ENCODE measurements at places on chromosomes 1 and 21.

- DNase-seq = no peak
Observed at GRCh38 chr1:20733360-20733975, 965 bp upstream of the SH2D5 start.

DNA sequence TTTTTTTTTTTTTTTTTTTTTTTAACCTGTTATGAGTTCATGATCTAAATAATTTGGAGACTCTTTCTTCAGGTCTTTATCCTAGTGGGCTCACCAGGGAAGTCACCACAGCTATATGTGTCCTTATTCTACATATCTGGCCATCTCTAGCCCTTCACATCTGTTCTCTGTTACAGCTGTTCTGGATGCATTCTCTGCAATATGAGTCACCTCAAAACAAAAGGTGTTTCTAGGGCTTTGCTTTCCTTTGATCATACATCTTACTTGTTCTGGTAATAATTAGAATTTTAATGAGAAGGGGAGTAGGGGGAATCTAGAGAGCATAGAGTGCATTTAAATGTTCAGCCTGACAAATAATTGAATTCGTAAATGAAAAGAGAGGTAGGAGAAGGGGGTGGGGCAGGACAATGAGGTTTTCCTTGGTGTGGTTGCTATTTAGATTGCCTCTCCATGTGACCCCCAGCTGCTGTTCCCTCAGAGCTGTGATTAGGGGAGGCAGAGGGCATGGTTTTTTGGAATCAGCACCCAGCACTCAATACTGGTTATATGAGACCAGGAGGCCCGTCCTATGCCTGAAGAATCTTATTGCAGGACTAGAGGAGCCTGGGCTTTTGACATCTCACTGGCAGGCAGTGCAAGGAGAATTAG is 8.0 kb downstream of the SYT6 start:
- no peak for DNase-seq

DNA sequence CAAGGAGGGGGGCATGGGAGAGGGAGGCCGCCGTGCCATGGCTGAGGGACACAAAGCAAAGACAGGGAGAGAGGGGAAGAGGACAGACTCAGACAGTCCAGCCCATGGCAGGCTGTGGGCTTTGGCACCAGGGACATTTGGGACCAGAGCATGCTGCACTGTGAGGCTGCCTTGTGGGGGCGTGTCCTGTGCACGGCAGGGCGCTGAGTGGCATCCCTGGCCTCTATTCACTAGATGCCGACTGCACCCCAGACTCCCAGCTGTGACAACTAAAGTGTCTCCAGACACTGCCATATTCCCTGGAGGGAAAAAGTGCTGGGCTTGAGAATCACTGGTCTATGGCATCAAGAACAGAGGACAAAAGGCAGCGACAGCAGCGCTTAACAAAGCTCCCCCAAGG is 18.6 kb upstream of the PRDM15 start:
- DNase-seq = no peak

DNA sequence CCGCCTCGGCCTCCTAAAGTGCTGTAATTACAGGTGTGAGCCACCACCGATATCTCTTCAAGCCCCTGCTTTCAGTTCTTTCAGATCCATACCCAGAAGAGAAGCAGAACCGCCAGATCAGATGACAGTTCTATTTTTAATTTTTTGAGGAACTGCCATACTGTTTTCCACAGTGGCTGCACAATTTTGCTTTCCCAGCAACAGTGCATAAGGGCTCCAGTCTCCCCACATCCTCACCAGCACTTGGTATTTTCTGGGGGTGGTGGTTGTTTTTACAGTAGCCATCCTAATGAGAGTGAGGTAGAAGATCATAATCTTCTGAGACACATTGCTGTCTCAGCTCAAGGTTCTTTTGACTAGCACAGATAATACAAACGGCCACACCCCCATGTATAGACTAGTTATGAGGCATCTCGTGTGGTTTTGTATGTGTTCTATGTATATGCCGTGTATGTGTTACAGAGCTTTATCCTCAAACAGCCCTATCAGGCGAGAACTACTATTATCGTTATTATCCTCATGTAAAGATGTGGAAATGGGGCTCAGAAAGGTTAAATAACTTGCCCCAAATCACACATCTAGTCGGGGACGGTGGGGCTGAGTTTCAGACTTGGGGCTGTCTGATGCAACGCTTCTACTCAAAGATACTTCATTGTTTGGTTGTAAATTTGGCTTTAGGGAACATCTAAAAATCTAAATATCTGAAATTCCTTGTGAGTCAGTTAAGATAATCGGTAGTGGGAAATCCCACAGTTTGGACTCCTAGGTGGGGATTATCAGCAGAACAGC is 12.0 kb downstream of the FHAD1 start:
- DNase-seq = no peak

DNA sequence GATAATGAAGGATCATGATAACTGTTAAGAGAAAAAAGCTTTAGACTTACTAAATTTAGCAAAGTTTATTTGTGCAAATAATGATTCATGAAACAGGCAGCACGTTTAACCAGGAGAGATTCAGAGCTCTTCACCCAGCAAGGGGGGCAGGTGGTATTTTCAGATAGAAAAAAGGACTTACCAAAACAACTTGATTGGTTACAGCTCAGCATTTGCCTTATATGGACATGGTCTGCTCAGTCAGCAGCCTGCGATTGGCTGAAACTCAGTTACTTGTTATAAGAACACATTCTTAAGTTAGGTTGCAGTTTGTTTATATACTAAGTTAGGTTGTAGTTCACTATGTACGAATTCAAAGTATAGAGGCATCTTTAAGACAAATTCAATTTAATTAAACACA is 165.6 kb downstream of the DUSP10 start:
- DNase-seq = no peak

DNA sequence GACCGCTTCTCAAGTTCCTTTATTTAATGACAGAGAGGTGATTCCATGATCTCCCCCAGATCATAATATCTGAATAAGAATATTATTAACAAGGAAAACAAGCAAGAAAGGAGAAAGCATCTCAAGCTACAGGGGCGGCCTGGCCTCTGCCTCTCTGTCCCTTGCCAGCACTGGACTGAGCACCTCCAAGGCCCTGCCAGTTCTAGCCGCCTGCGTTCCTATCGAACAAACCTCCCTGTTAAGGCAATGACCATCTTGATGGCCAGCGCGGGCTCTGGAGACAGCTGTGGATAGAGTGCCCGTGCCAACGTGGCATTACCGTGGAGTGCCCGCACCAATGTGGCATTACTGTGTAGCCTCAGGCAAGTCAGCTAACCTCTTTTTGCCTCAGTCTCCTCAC is 84.8 kb downstream of the NPHP4 start:
- DNase-seq = no peak

DNA sequence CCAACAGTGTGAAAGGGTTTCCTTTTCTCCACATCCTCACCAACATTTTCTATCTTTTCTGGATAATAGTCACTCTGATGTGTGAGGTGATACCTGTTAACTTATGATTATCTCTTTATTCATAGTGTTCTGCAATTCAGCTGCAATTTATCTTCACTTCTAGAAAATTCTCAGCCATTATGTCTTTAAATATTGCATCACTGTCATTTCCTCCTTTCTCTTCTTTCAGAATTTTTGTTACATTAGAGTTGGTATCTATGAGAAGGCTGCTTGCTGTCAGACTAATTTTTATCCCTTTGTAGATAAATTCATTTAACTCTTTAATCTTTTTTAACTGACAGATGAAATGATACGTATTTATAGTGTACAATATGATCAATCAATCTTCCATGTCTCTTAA is 30.5 kb upstream of the ATF3 start:
- DNase-seq = no peak

DNA sequence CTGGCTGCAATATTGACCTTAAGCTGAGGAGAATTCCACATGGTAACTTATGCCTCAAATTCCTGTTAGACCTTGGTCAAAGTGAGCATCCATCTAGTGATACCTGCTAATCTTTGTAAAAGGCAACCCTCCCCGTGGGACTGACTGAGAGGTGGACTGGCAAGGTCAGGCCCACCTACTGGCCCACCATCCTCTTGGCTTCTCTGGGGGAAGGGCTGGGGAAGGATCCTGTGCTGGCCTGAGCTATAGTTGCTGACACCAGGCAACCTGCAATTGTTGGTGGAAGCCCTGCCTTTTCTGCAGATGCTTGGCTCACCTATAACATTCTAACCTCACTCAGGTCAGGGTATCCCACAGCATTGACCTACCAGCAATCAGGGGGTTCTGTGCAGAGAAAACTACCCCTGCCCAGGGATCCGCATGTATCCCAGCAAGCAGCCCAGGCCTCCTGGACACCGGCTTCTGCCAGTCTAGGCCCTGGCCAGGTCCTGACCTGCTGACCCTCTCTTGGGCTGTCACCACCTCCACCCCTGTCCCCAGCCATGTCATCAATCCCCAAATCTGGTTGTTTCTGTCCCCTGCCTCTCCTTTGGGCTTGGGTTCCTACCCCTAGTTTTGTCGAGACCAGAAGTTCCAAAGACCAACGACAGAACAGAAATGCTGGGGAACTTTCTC is 108.1 kb upstream of the EDN2 start:
- DNase-seq = no peak

- no peak for DNase-seq
Observed at GRCh38 chr21:33985117-33986050, 69.8 kb upstream of the ATP5PO start.

DNA sequence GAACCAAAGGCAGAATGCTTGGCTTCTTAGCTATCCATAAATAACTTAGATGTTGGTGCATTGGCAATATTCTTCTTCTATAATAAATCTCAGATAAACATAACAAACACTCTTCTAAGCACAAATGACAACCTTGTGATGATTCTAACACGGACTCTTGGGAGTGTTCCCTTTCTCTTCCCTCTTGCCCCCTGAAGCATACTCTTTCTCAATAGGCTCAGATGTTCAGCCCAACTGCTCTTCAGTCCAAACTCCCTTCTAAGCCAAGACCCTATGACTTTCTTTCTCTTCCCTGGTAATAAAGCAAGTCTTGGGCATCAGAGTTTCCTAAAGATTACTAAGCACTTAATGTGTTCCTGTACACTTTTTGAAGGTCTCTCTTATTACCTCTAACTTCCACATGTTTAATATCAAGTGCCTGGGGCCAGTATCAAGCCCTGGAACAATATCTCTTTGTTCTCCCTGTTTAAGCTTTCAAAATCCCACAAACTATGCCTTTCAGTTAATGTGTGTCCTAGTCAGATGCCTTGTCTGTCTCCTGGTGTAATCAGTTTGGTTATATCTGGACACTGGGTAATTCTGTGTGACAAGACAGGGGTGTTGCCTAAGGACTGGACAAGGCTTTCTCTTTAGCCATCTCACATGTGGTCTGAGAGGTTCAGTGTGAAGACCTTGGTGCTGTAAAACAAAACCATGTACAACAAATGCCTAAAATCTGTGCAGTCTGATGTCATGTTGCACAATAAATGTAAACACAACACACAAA is 92.9 kb upstream of the IVNS1ABP start:
- no peak for DNase-seq

Measured in stimulated activated CD4-positive, alpha-beta T cell treated with anti-CD3 and anti-CD28 coated beads, Interleukin-2, amount 100 ng/mL, for 48 hours (primary cell).